ENCODE measurements at places on chromosomes 2 and 18.

DNA sequence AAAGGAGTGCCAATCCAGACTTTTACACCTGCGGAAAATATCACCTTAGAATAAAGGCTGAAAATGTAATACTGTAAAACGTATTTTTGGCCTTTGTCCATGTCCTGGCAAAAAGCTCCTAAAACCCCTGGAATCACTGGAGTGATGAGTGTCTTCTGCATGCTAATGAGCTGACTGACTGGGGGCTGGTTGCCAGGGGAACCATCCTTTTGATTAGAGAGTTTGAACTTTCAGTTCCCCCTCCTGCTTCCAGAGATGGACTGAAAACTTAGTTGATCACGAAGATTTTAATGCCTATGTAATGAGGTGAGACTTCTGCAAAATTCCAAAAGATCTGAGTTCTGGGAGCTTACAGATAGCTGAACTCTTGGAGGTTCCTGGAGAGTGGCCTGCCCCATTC, 20.5 kb downstream of the PUM2 start:
- no peak for DNase-seq

DNA sequence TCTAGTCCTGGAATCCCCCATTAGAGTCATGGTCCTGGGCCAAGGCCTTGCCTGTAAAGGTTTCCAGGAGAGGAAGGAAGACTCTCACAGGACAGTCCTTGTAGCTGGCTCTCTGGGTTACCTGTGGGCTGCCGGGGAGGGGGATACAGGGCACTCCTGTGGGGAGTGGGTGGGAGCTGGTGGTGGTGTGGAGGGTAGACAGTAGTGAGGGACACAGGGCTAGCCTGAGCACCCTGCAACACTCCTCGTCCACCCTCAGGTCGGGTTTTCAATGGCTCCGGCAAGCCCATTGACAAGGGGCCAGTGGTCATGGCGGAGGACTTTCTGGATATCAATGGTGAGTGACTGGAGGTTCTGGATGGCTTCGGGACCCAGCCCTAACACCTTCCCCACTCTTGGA, 19.7 kb upstream of the ANKRD53 start:
- DNase-seq, result no peak

DNA sequence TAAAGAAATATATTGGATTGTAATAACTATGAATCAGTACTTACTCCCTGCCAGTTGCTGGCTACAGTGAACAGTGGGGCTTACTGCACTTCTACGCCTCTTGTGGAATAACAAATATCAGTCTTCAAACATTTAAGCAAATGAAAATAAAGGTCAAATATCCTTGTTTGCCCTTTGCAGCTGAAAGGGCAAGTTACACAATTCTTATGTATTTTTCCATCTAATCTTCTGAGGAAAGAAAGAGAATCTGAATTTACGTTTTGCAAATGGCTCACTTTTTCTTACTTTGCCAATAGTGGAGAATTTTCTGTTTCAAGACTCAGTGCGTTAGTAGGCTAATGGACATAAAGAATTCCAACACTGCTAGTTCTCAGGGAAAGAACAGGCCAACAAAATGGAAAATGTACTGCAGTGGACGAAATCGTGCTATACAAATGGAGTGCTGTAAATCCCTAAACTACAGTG, 157.2 kb upstream of the TMEM200C start:
- no peak for DNase-seq

DNA sequence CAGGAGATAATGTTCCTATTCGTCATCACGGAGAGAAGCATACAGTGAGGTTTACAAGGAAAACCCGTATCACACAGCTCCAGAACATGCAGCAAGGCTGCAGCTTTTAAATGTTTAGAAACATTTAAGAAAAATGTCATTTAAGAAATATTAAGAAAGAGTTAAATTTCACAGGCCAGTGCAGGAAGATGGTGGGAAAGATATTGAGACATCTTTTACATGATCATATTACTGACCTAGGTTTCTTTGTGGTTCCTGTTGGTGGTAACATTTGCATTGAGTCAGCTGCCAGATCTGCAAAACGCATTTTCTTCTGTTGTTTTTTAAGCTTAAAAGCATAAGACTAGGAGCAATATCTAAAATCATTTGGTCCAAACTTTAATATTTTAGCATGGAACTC, 44.9 kb downstream of the CPO start:
- DNase-seq, result peak; percentile 50

DNA sequence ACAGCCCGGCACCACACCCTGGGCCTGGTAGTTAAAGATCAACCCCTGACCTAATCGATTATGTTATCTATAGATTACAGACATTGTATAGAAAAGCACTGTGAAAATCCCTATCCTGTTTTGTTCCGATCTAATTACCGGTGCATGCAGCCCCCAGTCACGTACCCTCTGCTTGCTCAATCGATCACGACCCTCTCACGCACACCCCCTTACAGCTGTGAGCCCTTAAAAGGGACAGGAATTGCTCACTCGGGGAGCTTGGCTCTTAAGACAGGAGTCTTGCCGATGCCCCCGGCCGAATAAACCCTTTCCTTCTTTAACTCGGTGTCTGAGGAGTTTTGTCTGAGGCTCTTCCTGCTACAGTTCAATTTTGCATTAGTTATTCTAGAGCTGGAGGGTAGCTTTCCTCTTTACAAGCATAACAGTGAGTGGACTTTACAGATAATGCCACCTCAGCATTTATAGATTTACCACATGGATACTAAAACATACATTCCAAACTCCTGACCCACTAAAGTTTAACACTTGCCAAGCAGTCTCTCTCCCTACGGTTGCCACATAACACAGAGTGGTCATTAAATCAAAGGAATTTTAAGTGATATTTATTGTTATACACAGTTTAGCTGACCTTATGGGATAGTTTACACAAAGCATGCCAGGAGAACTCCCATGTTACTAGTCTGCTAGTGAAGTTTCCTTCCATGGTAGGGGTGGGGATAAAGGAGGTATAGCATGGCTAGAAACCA, 101.0 kb downstream of the EVA1A start:
- no peak for DNase-seq

GRCh38 chr2:25233916-25234605, 65.7 kb upstream of the POMC start:
- DNase-seq, result no peak

DNA sequence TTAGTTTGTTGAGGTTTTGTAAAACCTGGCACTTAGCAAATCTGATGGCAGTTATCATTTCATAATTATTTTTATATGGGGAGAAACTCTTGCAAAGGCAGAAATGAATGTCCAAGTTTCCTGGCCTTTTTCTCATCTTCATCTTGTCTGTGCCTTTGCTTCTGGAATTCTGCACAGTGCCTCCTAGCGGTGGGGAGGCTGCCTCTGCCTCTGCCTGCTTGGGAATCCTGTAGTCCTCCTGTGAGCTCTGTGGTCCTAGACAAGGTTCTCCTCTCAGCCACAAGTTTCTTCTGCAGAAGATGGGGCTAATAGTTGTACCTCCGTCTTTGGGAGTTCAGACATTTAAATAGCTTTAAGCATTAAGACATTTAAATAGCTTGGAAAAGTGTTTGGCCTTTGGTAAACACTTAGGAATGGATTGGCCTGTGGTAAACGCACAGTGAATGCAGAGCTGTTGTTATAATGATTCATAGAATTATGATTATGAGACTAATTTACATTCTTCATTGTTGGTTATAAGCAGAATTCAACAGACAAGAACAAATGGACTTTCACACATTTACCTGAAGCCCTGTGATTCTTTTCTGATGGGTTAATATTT, 101.2 kb downstream of the ZNF236 start:
- DNase-seq, result no peak

GRCh38 chr18:31789409-31789808, 28.7 kb upstream of the SLC25A52 start:
- DNase-seq, result no peak

GRCh38 chr2:96837575-96837974, 6.2 kb downstream of the ANKRD23 start:
- no peak for DNase-seq

DNA sequence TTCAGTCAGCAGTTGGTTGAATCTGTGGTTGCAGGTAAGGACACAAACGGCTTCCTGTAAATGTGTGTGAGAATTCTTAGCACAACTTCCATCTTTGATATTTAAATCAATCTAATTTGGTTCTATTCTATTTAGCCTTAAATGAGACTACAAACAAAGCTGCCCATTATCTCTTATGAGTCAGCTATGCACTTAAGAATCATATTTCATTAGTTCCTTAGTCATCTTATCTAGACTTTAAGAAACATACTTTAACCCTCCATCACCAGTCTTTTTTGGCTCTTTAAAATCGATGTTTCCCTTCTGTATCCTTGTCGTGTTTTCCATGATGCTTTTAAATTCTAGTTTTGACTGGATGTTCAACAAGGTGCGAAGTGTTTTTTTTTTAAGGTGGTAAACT, 114.4 kb upstream of the TMEM200C start:
- DNase-seq, result no peak

- DNase-seq, result peak; percentile 37
Observed at GRCh38 chr18:12858991-12859390, 25.0 kb downstream of the PTPN2 start.

DNA sequence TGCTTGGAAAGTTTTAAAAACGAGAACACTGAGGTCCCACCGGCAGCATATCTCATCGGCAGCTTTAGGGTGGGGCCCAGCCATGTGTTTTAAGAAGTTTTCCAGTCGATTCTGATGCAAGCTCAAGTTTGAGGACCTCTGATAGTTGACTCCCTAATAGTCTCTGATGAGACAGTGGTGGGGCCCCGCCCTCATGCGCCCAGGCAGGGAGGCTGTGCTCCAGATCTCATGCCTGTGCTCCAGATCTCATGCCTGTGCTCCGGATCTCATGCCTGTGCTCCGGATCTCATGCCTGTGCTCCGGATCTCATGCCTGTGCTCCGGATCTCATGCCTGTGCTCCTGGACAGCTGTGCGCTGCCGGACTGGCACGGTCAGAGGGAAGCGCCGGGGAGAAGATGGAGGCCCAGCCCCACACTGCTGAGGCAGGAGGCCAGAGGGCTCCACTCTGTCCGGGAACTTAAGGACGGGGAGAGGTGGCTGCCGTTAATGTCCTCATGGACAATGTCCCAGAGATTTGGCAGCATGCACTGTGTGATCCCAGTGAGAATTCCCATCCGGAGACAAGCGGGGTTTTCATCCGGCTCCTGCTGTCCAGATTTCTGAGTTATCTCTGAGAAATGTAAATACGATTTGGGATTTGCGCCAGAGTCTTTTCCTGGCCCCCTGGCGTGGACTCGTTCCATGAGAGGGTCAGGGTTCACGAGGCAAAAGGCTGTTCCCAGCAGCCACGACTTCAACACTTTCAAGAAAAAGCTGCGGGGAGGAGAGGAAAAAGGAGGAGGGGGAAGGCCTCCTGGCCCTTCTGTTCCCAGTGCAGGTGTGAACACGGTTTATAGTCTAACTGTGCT, 9.4 kb upstream of the COLEC11 start:
- DNase-seq, result no peak

- peak; percentile 98 for DNase-seq
Observed at GRCh38 chr18:58535340-58536201, 93.3 kb downstream of the ALPK2 start.

DNA sequence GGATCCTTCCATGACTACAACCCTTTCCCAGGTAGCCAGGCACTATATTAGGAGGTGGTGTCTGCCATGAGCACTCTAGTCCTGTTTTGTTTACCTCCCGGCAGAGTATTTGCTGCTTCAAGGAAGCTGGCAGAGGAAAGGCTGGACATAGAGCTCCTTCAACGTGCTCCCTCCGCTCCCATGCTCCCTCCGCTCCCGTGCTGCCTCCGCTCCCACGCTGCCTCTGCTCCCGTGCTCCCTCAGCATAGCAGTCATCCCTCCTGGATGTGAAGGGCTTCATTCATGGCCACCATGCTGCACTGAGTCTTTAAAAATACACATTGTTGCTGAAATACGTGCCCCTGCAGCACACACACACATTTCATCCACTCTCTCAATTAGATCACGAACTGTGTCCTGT, 181.9 kb upstream of the MYT1L start:
- DNase-seq, result no peak

- DNase-seq, result no peak
Observed at GRCh38 chr2:208269091-208269490, 3.0 kb downstream of the PIKFYVE start.

DNA sequence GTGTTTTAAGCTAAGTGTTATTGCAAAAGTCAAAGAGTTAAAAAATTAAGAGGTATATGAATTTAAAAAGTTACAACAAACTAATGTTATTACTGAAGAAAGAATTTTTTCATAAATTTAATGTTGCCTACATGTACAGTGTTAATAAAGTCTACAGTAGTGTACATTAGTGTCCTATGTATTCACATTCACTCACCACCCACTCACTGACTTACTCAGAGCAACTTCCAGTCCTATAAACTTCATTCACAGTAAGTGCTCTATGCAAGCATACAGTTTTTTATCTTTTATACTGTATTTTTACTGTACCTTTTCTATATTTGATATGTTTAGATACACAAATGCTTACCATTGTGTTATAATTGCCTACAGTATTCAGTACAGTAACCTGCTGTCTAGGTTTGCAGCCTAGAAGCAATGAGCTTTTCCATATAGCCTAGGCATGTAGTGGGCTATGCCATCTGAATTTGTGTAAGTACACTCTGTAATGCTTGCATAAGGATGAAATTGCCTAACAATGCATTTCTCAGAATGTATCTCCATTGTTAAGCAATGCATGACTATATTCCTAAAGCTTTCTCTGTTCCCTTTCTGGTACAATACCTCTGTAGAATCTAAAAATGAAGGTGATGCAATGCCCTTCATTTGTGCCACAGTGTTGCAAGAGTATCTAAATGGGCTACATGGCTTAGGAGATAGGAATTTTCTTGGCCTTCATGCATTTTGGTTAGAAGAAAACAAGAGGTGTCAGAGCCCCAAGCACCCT, 370.8 kb upstream of the NT5C1B start:
- peak; percentile 13 for DNase-seq

GRCh38 chr2:238841542-238842164, 6.2 kb upstream of the TWIST2 start:
- DNase-seq, result no peak

DNA sequence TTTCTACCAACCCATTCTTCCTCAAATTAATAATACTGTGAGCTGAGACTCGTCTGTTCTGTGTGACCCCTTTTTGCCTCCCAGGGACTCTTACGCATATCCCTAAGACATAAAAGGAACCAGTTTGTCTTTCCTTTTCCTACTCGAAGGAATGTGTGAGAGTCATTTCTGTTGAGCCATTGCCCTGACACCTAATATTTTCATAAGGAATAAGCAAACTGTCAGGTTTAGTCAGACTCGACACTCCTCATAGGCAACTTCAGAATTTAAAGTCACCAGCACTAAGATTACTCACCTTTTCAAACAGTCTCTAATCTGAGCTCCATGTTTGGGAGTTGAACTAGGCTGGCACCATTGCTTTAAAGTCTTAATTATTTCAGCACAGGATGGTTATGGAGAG, 305.5 kb downstream of the IKZF2 start:
- DNase-seq, result no peak
